ENCODE measurements at places on chromosomes 4 and X. TPM values are rescaled to one million over a fixed set of nuclear protein-coding genes. Genes with fewer than 3 reads are reported as not detected.

Gene ANK2
- 209 TPM for total RNA-seq

Gene PABPC1L2B
- not detected for total RNA-seq

Gene ACSL4
- total RNA-seq = 30.6 TPM

Gene PASD1
- total RNA-seq = not detected

Gene KIT
- total RNA-seq = 3.9 TPM

Gene KCND1
- 0.50 TPM for total RNA-seq

Gene APOOL
- 63.0 TPM for total RNA-seq

Gene PPARGC1A
- 84.4 TPM for total RNA-seq

Gene CXCL5
- not detected for total RNA-seq

Gene AREG
- total RNA-seq = 9.1 TPM

Gene CT55
- total RNA-seq = not detected

Gene FRG2
- total RNA-seq = not detected

Gene SSX1
- total RNA-seq = not detected

Gene UTP14A
- 9.0 TPM for total RNA-seq

Gene DUSP9
- total RNA-seq = 0.25 TPM

Gene AADAT
- 0.53 TPM for total RNA-seq

Gene CT45A1
- total RNA-seq = not detected

Gene SPANXN3
- total RNA-seq = not detected

Gene RIPPLY1
- total RNA-seq = not detected

Gene GDPD2
- not detected for total RNA-seq

Gene PCDH19
- total RNA-seq = 0.44 TPM

Gene TXK
- total RNA-seq = not detected

Gene DCAF8L2
- not detected for total RNA-seq

Gene FGF5
- 0.40 TPM for total RNA-seq

Gene RIBC1
- total RNA-seq = 1.0 TPM

Gene FGF16
- 0.21 TPM for total RNA-seq

Gene MEPE
- not detected for total RNA-seq
